Fibroblast of mammary gland (primary cell): ENCODE measurements at places on chromosomes 12 and 14.

DNA sequence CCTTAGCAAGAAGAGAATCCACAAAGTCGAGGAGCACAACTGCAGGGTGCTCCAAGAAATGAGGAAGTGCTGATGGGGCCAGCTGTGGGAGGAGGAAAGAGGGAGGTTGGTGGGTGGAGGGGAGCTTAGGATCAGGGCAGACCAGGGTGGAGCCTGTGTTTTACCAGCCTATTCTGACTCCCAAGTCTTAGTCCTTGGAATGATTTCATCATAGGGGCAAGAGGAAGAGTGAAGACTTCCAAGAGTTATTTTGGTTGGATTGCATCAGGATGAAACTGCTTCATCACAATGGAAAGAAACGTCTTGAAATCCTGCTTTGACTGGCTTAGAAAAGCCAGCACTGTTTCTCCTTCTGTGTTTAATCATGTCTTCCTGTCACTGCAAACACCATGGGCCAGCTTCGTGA, 194.0 kb downstream of the DPF3 start:
- DNase-seq, result peak; percentile 82

DNA sequence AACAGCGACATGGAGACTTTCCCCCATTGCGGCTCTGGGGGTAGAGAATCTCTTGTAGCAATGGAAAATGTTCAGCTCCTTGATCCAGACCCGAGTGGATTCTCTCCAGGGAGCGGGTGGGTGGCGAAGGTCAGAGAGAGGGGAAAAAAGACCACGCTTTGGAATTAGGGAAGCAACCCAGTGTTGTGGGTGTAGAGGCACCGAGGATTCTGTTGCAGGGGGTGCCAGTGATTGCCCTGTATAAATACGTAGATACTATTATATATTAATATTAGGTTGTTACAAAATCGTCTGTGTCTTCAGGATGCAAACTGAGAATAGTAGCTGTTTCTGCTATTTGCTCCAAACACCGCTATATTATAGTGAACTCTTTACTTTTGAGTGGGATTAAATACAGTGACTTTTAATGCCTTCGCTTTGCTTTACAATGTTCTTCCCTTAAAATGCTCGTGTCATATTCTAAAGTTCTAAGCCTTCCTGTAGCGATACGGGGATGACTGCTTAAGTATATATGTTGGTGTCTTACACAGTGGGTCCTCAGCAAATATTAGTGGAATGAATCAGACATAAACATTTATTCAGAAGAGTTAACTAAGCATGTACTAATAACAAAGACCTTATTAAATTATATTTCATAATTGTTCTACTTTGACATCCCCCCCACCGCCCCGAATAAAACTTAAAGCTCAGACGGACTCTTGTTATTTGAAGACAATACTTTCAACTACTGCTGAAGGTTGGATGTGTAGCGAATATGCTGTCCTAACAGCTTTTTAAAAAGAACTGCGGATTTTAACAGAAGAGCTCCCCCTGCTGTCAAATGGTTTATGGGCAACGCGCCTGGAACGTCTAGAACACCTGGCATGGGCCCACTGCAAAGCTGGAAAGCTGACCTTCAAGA, 136.4 kb upstream of the KRAS start:
- DNase-seq, result peak; percentile 90

DNA sequence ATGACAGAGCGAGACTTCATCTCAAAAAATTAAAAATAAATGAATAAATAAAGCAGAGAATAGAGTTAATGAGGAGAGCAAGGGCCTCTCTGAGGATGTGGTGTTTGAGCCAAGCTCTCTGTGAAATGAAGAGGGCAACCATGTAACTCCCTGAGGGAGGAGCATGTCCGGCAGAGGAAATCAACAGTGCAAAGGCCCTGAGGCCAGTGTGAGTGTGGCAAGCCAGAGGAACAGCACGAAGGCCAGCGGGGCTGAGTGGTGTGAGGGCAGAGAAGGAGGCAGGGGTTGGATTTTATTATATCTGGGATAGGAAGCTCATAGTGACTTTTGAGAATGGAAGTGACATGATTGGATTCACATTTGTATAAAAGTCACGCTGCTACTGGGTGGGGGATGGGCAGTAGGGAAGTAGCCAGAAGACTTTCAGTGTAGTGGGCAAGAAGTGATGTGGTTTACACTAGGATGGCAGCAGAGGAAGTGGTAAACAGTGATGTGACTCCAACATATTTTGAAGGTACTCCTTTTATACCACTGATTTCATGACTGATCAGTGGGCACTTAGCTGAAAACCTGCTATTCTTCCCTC, 10.3 kb upstream of the LRP1-AS start:
- no peak for DNase-seq

- no peak for DNase-seq
These were observed 5.1 kb downstream of the ARL6IP4 start for GRCh38 chr12:122985338-122986257.

DNA sequence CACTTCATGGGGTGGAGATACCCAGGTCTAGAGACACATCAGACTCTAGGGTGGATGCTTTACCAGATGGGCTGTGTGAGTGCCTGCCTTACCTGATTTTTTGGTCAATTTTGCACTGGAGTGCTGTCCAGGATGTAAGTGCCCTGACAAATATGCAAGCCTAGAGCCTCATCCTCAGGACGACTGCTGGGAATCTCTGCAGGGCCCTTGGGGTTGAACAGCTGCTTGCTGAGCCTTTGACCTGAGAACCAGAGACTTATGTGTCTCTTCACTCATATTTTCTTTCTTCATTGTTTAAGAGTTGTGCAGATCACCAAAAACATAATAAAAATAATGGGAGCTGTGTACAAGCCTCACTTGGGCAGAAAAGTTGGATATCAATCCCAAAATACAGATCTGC, 551.5 kb upstream of the ATP2B1 start:
- DNase-seq, result no peak

- DNase-seq, result no peak
These were observed 78.5 kb upstream of the FBRSL1 start for GRCh38 chr12:132411457-132411856.

GRCh38 chr12:19671695-19672094, 232.4 kb downstream of the AEBP2 start:
- DNase-seq, result peak; percentile 17

DNA sequence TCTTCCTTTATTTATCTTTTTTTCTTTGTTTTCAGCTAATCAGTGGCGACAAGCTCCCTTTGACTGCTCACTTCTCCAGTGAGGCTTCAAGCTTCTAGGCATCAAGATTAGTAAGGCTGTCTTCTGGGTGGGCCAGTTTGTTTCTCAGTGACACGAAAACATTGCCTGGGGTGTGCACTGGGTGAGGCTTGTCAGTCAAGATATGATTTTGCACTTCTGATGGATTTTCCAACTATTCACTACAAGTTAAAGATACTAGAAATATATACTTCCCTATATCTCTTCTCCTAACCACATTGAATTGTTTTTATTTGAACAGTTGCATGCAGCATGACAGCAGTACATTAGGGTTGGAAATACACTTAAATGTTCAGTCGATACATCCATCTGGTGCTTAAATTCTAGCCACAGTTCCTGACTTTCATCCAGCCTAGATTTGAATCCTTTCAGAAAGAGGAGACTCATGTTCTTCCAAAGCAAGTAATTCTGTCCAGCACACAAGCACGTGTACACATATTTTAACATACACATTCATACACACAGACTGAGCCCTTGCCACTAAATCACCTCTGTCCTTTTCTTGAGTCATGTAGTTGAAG, 275.6 kb upstream of the NOVA1 start:
- DNase-seq, result no peak

DNA sequence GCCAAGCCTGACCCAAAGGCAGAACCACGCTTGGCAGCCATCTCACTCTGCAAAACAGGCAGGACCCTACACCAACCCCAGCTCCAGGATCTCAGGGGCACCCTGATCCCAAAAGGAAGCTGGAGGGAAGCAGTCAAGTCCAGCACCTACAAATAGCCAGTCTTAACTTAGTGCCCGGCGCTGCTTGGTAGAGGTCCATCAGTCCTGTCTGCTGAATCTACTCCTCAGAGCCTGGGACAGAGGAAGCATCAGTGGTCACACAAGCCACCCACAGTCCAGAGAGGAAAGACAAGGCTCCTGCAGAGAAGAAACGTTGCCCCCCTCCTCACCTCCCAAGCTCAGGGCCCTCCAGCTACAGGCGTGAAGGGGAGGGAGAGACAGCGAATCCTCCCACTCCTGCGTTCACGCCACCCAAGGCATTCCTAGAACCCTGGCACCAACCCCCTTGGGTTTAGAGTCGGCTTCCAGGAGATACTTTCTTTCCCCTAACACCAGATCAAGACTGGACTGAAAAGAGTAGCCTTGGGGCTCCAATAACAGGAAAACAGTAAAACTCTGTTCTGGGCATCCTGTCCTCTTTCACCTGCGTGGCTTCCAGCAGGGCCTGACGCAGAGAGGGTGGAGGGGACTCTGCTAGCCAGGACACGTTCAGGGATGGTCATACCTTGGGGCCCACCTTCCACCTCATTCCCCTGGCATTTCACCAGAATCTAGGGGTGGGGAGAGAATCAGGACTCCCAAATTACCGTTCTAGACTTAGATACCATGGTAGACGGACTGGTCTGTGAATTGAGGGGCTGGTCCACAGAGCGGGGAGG, 1.2 kb downstream of the PXN start:
- DNase-seq, result no peak

GRCh38 chr12:99009654-99010296, 364.7 kb downstream of the APAF1 start:
- peak; percentile 20 for DNase-seq

DNA sequence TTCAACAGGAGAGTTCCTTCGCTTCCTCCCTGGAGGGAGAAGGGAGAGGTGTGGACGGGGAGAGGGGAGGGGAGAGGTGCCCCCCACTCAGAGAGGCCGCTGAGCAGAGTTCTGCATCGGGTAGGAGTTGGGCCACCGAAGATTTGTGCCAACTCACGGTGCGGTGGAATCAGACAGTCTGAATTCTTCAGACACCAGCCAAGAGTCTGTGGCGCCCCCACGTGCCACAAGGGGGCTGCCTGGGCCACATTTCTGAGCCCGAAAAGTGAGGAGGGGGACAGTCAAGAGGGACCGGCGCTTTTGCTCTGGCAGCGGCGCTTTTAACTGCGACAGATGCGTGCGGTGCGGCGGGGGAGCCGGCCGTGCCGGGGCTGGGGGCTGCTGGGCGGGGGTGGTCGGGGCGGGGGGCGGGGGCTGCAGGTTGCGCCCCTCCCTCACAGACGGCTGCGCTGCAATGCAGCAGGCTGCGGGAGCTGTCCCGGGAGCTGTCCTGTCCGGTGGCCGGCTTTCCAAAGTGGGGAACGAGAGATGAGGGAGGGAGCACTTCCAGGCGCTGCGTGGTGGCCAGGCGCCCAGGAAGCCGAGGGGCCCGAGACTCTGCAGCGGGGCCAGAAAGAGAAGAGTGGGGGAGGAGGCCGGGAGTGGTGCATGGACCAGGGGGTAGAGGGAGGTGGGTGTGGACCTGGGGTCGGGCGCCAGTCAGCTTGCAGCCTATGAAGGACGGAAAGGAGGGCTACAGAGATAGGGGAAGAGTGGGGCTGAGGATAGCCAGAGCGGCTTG, 975 bp upstream of the RTL1 start:
- DNase-seq, result no peak

- no peak for DNase-seq
These were observed 185.7 kb downstream of the DAD1 start for GRCh38 chr14:22403296-22403695.

- peak; percentile 77 for DNase-seq
These were observed at the start of gene DGLUCY for GRCh38 chr14:91113829-91114078. DGLUCY (plus strand) TSS chr14:91114073; CDS start chr14:91160295, 46,222 bp downstream.

DNA sequence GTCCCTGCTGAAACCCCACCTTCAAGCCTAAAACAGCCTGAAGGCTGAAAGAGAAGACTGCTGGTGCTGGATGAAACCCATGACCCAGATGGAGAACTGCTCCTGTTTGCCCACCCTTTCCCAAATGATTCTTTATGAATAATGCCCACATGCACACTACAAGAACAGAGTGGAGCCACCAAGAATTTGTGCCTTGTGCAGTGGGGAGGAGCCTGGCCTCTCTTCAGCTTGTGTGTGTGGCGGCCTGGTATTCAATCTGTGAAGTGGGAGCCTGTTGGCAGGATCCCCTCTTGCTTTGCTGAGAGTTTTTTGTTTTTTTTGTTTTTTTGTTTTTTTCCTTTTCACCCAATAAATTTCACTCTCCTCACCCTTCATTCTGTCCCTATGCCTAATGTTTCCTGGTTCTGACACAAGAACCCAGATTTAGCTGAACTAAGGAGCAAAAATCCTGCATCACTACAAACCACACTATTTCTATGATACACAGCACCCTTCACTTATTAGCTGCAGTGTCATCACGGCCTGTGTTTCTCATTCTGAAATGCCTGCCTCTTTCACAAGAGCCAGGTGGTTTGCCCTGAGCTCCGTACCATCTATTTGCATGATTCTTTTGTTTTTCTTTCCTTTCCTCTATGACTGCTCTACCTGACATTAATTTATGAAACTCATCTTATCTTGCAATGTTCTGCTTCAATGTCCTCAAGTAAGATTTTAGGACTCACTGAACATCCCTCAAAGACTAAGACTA, 585.5 kb upstream of the ATXN7L3B start:
- no peak for DNase-seq

GRCh38 chr12:124236625-124237031, 58.3 kb upstream of the RFLNA start:
- peak; percentile 49 for DNase-seq

DNA sequence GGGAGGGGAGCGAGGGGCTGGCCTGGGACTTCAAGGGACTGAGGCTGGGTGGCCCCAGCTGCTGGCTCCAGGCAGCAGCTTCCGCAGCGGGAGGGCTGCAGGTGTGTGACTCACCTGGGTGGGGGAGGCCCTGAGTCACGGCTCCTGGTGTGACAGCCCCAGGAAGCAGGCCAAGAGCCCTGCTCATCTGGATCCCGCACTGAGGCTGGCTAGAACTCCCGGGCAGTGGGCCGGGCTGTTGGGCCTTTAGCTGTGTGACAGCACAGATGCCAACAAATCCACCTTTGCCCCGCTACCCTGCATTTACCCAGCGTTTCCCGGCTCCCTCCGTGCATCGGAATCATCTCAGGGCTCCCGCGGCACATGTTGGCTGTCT, 180.0 kb upstream of the PRMT8 start:
- DNase-seq, result peak; percentile 23

DNA sequence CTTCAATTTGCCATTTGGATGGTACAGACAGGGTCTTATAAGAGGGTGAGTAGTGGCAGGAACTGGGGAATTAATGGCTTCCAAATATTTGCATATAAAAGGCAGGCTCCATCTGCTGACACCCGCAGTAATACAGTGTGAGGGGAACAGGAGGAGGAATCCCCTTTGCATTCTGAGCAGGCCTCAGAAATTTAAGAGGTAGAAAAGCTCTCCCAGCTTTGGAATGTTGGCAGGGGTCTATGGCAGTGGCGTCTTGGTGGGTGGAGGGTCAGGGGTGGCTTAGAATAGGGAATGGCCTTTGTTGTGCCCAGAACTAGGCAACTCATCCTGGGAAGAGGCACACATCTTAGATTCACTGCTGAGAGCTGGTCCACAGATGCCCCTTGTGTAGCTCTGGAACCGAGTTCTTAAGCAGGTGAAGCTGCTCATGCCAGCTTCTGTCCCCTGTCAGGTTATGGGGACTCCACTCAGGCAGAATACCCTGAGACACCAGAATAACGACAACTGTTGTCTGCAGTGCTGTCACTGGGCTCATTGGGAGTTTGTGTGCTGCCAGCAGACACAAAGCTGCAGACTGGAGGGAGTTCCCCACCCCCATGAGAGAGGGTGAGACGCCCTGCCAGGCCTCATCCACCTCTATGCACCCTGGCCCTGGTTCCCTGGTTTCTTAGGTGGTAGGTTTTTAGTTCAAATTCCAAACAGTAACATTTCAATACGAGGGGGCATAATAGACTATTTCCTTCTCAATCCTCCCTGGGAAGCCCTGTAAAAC, 190.2 kb downstream of the MON2 start:
- no peak for DNase-seq

- no peak for DNase-seq
These were observed 126.1 kb upstream of the MAX start for GRCh38 chr14:65228436-65228835.

- DNase-seq, result no peak
These were observed 271.4 kb downstream of the NAV3 start for GRCh38 chr12:78101946-78102635.
